ENCODE measurements at places on chromosomes 12 and 14.

DNA sequence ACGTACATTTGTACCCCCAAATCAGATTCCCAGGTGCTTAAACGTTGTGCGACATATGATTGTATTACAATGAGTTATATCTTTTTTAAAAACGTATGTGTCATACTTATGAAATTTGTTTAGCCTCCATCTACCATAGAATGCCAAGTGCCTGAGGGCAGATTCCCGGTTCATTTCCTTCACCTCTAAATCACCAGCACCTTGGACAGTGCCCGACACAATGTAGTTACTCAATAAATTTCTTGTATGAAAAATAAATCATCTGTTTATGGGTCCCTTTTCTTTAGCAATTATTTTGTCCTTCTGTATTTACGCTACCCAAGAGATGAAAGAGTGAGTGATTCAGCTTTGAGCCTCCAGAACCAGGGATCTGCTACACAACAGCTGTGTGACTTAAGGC, 157.4 kb downstream of the TBX5 start:
- no peak for DNase-seq

GRCh38 chr14:92993302-92993701, 70.4 kb downstream of the CHGA start:
- no peak for DNase-seq

DNA sequence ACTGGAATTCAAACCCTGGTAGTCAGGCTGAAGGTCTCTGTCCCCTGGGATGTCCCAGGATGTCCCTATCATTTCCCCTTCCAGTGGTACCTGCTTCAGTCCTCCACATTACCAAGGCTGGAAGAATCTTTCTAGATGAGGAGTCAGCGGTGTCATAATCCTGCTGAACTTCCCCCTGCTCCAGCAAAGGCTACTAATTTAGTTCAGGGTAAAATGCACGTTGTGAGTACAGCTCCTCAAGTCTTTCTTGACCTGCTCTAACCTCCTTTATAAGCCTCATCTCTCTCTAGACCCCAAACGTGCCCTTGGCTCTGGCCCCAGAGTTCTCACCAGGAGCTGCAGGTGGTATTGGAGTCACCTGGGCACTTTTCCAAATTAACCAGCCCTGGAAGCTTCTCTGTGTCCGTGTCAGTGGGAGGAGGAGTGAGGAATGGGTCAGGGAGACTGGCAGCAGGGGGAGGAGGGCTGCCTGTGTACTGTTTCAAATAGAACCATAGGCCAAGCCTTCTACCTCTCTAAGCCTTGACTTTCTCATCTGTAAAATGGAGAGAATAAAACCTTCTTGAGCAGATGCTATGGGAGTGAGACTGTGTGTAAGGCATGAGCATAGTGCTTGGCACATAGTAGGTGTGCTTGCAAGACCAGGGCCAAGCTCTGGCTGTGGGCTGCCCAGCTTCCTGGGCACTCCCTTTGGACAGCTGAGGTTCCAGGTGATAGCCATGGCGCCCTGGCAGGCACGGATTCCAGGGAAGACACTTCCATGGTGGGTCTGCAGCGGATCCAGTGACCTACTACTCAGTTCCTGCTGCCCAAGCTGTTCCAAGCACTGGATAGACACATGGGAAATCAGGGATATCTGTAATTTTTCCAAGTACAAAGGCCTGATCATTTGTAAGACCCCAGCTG, 24.5 kb downstream of the ASB2 start:
- no peak for DNase-seq

- no peak for DNase-seq
Measured at GRCh38 chr14:52352061-52352491, 38.0 kb downstream of the PTGER2 start.

DNA sequence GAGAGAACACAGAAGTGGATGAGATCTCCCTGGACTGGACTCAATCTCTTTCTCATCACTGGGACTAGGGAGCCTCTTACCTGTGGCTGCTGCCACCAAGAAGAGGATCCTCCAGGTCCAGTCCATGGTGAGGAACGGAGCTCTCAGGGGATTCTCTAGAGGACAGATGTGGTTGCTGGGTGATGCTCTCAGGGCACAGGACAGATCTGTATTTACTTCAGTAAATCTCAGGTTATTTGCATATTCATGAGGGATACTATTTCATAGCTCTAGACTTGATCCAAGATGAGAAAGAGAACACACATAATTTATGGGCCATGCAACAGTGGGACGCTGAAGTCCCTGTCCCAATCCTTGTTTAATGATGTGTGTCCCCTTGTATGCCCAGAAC, 460.5 kb downstream of the TMEM121 start:
- no peak for DNase-seq

DNA sequence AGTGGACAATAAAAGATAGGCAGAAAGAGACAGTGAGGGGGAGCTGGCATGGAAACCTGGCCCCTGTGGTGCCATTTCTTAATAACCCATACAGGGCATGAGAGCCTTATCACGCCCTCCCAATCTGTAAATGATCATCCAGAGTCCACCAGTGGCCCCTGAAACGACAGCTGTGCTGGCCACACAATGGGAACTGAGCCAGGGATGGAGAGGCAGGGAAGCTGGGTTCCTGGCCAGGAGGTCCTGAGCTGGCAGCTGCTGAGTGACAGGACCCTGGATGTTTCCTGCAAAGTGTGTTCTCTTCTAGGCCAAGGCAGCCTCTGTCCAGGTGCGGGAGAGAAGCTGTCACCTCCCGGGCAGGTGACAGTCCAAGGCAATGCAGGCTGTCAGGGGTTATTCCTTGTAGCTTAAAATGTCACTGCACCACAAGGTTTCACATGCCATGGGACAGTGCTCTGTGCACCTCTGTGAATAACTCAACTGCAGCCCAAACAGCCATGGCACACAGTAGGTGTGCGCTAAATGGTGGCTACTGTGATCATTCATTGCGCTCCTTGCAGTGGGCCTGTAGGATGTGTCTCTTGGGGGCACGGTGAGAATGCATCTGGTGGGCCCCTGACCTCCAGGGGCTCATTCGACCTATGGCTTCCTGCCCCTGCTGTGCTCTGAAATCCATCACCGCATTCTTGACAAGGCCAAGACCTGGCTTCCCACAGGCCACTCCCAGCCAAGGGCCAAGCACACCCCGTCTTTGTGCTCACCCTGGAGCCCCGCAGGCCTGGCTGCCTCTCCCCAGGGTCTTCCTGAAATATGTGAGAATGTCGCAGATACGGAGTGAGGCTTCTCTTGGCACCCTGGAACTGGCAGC, 46.3 kb upstream of the BCL11B start:
- no peak for DNase-seq

GRCh38 chr14:100692859-100693558, 33.7 kb upstream of the DLK1 start:
- DNase-seq: no peak

DNA sequence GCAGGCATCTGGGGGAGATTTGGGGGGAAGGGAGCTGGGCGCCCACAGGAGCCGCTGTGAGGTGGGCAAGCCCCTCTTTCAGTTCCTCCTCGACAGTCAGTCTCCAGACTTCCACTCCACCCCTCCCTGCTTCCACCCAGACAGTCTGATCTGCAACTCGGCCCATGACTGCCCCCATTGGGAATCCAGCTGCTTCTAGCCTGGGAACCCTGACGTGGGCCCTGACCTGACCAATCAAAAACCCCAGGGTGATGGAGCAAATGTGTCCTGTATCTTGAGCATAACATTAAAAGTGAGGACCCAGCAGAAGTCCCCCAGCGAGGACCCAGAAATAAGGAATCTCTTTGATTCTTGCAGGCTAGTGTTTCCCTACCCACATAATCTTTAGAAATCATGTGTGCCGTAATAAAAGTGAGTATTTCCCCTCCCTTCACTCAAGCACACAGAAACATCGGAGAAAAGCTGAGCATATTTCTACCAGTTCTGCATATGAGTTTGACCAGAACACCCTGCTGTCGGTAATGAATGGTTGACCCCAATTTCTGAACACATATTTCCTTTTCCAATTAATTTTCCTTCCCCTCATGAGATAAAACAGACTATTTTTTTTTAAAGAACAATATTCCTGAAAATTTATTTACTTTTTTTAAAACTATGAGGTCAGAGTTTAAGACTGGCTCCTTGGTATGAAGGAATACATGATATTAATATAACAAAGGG, 6.4 kb downstream of the SSH1 start:
- DNase-seq: no peak

GRCh38 chr14:91599994-91600393, 89.9 kb upstream of the PPP4R3A start:
- DNase-seq: no peak

DNA sequence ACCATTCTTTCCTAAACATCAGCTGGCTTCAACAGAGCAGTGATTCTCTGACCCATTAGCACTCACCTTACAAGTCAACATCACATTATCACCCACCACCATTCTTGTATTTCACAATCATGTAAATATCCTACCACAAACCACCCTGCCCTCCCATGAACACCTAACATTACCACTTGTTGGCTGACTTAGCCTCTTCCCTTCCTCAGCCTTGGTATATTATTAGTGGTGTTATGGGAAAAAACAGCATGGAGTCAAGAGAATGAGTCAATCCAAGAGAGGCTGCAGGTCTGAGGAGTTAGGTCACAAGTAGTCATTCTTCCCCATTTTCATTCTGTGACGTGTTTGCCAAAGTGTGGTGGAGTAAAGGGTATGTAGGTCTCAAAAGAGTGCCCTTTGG, 22.3 kb upstream of the MGP start:
- no peak for DNase-seq

- DNase-seq: no peak
Measured at GRCh38 chr12:46126050-46126727, 135.8 kb upstream of the SCAF11 start.

DNA sequence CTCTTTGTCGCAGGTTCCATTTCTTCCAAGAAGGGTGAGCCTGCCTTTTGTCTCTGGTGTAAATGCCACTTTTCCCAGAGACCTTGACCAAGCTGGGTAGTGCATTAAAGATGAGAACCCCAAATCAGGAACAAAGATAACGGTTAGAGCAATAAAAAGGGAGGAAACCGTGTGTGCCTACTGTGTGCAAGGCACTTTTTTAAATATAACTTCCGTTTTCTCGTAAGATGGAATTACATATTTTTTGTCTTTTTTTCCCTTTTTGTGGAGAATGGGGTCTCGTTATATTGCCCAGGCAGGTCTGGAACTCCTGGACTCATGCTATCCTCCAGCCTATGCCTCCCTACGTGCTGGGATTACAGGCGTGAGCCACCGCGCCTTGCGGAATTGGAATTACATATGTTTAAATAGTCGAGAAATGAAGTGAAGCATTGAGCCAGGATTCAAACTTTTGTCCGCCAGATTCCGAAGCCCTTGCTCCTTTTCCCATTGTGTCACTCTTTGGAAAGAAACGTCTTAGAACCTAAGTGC, 506 bp upstream of the NABP2 start:
- no peak for DNase-seq

- DNase-seq: no peak
Measured at GRCh38 chr14:55245657-55246268, 25.5 kb upstream of the FBXO34 start.

DNA sequence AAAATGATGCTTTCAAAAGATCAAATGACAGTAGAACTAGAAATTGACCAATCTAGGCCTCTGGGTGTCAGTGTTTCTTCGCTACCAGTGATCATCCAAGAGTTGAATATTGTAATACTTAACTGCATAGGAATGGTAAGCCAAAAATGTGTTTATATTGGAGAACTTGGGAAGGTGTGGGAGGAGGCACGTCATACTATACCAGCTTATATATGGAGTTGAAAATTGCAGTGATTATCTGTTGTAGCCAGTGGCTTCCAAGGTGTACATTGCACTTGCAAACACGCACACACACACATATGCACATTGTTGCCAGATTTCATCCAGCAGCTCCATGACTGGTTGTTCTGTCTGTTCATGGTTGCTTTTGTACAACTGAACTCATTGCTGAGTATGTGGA, 36.1 kb downstream of the EID3 start:
- no peak for DNase-seq

GRCh38 chr12:5308216-5308615, 123.7 kb upstream of the NTF3 start:
- no peak for DNase-seq

DNA sequence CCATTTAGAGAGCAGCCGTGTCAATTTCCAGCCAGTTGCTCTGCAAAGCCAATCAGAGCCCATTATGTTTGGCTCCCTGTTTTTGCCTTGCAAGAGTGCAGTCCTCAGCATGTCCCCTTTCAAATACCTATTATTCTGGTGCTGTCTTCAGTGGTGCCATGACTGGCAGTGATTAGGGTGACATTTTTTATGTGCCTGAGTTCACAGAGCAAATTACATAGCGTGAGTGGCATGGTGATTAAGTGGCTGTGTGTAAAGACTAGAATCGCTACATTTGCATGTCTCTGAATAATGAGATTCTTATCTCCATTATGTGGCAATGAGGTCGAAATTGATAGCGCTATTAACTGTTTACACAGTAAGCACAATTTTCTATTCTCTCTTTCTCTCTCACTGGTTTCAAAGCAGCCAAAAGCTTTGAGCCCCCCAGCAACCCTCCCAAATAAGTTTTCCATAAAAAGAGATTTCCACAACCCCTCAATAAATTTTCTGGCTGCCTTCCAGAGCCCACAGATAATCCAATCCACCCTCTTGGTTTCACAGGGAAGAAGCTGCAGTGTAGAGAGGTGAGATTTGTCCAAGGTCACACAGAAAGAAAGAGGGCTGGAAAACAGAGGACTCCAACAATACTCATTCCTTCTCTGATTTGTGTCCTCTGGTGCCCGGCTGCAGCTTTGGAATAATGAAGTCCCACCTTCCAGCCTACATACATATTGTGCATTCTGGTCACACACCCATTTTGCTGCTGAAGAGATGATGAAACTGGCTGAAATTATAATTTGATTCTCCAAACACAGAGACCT, 58.8 kb upstream of the NUDT4 start:
- no peak for DNase-seq

GRCh38 chr12:13740149-13740545, 241.3 kb downstream of the GRIN2B start:
- no peak for DNase-seq

GRCh38 chr12:60197589-60197988, 601.8 kb downstream of the SLC16A7 start:
- no peak for DNase-seq

DNA sequence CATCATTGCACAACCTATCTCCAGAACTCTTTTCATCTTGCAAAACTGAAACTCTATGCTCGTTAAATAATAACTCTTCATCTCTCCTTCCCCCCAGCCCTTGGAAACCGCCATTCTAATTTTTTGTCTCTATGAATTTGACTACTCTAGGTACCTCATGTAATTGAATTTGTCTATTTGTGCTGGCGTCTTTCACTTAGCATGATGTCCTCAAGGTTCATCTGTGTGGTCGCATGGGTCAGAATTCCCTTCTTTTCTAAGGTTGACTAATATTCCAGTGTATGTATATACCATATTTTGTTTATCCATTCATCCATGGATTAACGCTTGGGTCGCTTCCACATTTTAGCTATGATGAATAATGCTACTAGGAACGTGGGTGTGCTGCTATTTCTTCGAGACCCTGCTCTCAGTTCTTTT, 80.1 kb downstream of the PLXNC1 start:
- DNase-seq: no peak

GRCh38 chr12:19891936-19892591, 452.8 kb downstream of the AEBP2 start:
- no peak for DNase-seq

- DNase-seq: no peak
Measured at GRCh38 chr12:43835264-43835655, 621 bp upstream of the TMEM117 start.

GRCh38 chr14:68714991-68715924, 77.6 kb downstream of the ZFP36L1 start:
- DNase-seq: no peak

- DNase-seq: no peak
Measured at GRCh38 chr12:88693837-88694445, 113.7 kb upstream of the KITLG start.

GRCh38 chr12:104510145-104510872, 53.6 kb downstream of the CHST11 start:
- no peak for DNase-seq
